ENCODE measurements at places on chromosomes 12 and 14.

DNA sequence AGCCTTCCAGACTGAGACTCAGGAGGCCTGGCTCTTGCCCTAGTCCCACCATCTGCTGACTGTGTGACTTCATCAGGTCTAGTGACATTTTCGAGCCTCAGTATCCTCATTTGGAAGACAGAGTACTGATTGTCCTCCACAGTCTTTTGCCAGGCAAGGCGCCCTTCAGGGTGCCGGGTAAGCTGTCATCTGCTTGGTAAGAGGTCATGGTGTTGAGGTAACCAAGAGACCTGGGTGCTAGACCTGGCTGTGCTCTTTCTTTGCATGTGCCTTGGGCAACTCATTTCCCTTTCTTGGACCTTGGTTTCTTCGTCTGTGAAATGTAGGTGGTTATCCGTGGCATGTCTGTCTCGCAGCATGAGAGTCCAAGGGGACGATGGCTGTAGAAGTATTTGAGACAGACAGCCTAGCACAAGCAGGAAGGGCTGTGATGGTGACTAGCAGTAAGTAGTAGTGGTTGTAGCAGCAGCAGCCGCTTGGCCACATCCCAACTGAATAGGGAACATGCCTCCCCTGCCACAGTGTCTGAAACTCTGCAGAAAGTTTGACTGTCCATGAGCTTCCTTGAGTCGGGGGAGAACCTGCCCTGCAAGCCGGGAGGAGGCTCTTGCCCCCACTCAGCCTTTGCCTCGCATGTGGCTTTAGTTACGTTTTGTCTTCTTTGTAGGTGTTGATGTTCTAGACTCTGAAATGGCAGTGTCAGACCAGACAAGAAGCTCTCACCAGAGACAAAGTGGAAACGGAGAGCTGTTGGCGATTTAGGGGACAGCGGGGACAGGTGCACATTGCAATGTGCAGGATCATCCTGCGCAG is 40.3 kb downstream of the EVL start:
- no peak for DNase-seq

DNA sequence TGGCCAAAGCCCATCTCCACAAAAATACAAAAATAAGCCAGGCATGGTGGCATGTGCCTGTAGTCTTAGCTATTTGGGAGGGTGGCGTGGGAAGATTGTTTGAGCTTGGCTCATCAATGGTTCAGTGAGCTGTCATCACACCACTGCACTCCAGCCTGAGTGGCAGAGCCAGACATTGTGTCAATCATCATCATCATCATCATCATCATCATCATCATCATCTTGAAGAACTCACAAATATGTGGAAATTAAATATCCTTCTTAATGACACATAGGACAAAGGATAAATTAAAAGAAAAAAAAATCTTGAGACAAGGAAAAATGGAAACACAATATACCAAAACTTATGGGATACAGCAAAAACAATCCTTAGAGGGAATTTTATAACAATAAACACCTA is 132.5 kb downstream of the LRFN5 start:
- DNase-seq, result no peak

GRCh38 chr14:54574528-54574927 is 7.6 kb downstream of the SAMD4A start:
- DNase-seq, result no peak

GRCh38 chr12:1523046-1523445 is 71.3 kb downstream of the FBXL14 start:
- DNase-seq, result no peak
